B cell (primary cell): ENCODE measurements at places on chromosomes 1 and 21. TPM values are rescaled to one million over a fixed set of nuclear protein-coding genes. Genes with fewer than 3 reads are reported as not detected.
A peak's percentile ranks its signal among the peaks of the same experiment; 100 is the strongest.

DNA sequence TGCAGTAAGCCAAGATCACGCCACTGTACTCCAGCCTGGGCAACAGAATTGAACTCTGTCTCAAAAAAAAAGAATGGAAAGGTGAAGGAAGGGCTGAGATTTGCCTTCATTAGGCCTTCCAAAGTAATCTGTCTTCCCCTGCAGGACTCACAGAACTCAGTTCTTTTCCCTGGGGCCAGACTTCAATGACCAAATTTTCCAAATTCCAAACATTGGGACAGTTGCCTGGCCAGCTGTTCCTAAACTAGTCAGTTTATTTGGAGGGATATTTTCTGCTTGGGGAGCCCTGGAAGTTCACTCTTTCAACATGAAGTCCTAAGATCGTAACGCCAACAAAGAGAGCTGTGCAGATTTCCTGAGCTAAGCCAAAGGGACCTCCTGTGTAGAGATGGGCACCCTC is 5.4 kb upstream of the DEDD start:
- no peaks in the 10 kb centered on the region for H3K27me3 ChIP-seq
- H3K4me1 ChIP-seq: peaks cover 11% of the 10 kb centered on the region
- H3K27ac ChIP-seq: no peak overlapping the region
- no peak for DNase-seq
- no peaks in the 10 kb centered on the region for H3K36me3 ChIP-seq

DNA sequence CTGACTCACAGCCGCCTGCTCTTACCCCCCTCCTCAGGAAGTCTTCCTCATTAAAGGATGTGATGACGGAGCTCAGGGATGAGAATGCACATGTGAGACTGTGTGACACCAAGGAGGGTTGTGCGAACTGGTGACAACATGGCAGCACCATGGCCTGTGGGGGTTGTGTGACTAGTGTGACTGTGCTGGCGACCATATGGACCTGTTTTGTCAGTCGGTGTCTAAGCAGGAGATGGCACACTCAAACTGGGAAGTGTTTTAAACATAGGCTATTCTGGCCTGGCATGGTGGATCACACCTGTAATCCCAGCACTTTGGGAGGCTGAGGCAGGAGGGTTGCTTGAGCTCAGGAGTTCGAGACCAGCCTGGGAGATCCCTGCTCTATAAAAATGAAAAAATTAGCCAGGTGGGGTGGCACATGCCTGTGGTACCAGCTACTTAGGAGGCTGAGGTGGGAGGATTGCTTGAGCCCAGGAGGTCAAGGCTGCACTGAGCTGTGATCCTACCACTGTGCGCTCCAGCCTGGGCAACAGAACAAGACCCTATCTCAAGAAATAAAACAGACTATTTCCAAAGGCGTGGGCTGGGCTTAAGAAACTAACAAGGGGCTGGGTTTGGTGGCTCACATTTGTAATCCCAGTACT is 7.4 kb downstream of the TRNP1 start:
- peaks cover 21% of the 10 kb centered on the region for H3K4me1 ChIP-seq
- no peak overlapping the region for H3K27ac ChIP-seq
- no peak for DNase-seq
- no peaks in the 10 kb centered on the region for H3K36me3 ChIP-seq
- H3K27me3 ChIP-seq: peaks cover 8% of the 10 kb centered on the region
- no peak overlapping the region for H3K4me3 ChIP-seq

GRCh38 chr1:182217967-182218366 is 156.5 kb upstream of the ZNF648 start:
- DNase-seq: no peak
- H3K4me1 ChIP-seq: no peaks in the 10 kb centered on the region
- no peak overlapping the region for H3K27ac ChIP-seq
- no peak overlapping the region for H3K4me3 ChIP-seq
- H3K27me3 ChIP-seq: no peaks in the 10 kb centered on the region
- H3K36me3 ChIP-seq: no peaks in the 10 kb centered on the region

DNA sequence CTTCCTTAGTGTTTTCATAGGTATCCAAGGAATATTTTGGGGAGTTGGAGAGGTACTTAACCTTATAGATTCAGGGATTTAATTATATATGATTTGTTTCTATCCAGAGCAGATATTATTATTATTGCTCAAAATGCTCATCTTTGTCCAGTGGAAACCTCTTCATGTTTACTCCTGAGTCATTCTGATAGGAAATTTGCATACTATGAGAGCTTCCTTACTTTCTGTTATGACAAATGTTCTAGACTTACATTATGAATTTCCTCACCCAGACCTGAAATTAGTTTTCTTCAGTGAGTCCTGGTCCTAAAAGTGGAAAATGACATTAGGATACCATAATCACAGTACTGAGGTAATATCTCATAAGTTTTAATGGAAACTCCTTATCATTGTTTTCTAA is 57.5 kb upstream of the PLPPR5 start:
- no peak overlapping the region for H3K4me3 ChIP-seq
- no peaks in the 10 kb centered on the region for H3K27me3 ChIP-seq
- no peak overlapping the region for H3K27ac ChIP-seq
- no peaks in the 10 kb centered on the region for H3K4me1 ChIP-seq

DNA sequence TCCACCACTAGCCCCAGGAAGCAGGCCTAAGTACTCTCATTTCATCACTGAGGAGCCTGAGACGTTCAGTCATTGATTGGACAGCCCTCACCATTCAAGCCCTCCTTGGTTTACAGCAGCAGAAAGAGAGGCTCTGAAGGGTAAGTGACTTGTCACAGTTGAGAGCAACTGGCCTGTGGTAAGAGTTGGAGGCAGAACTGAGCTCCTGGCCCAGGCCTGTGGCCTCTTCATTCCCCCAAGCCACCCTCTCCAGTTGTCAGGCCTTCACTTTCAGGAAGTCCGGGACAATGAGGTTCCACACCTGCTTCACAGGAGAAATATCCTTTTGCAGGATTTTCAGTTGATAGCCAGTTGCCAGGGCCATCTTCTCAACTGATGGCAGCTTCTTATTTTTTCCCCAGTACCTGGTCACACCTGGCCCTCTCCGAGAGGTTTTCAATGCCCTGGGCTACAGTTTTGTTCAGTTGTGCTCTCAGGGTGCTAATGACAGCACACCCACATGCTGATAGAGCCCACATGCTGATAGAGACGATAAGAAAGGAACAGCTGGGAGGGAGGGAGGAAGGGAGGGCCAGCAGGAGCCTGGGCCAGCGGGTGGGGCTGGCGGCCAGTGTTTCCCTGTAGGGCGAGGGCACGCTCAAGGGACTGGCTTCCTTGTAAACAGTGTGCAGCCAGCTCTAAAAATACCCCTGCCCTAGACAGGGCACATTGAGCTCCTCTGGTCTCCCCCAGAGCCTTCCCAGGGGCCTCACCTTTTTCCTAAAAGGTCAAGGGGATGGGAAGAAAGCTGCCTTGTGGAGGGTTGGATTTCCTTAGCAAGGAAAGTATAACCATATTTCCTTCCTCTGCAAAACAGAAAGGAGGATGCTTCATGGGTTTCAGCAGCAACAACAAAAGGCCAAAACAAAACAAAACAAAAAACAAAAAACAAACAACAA is 112.7 kb upstream of the JUN start:
- no peaks in the 10 kb centered on the region for H3K27me3 ChIP-seq
- no peak overlapping the region for H3K27ac ChIP-seq
- peaks cover 10% of the 10 kb centered on the region for H3K4me1 ChIP-seq
- H3K4me3 ChIP-seq: no peak overlapping the region
- H3K36me3 ChIP-seq: no peaks in the 10 kb centered on the region

- H3K36me3 ChIP-seq: no peaks in the 10 kb centered on the region
- H3K4me3 ChIP-seq: no peak overlapping the region
- H3K27me3 ChIP-seq: peaks cover 21% of the 10 kb centered on the region
- DNase-seq: no peak
- H3K27ac ChIP-seq: no peak overlapping the region
These were observed 24.1 kb upstream of the EGLN1 start for GRCh38 chr1:231446138-231446537.

DNA sequence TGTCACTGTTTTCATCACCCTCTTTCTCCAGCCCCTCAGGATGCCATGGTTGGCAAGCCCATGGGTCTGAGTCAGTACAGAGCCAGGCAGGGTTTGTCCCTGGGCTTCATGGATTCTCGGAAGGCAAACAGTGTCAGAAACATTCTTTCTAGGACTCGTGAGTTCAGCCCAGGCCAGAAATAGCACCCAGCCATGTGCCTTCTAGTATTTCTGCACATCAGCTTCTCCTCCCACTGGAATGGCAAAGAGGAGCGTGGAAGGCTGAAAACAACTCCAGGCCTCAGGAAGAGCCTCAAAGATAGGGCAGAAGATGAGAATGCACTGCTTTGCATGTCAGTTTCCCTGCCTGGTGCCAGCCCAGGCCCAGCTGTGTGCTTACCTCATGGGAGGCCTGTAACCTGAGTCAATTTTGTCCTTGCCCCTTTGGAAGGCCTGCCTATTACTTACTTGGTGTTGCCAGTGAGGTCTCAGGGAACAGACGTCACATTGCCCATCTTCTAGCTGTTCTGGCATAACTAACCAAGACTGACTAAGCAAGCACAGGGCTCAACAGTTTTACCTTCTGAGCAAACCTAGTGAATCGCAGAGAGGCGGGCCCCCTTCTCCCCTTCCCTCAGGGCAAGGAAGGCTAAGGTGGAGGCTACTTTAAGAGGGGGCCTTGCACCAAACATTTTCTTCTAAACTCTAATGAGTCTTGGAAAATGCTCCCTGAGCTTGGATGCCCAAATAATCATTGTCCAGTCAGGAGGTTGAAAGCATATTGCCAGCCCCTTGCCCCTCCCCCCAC is 42.4 kb downstream of the GLUL start:
- H3K4me3 ChIP-seq: no peak overlapping the region
- no peaks in the 10 kb centered on the region for H3K27me3 ChIP-seq
- H3K4me1 ChIP-seq: no peaks in the 10 kb centered on the region
- DNase-seq: no peak
- H3K27ac ChIP-seq: no peak overlapping the region
- H3K36me3 ChIP-seq: no peaks in the 10 kb centered on the region

- no peak for DNase-seq
- no peak overlapping the region for H3K4me3 ChIP-seq
- peak overlapping the region; percentile 43 for H3K27ac ChIP-seq
- H3K27me3 ChIP-seq: no peaks in the 10 kb centered on the region
These were observed 56.8 kb downstream of the ZBTB17 start for GRCh38 chr1:15918962-15919715.

Gene SPRR3
- total RNA-seq: not detected in 2 replicates

Gene ALPL
- 12.2 and 13.7 TPM in 2 replicates for total RNA-seq

Gene COL16A1
- not detected in 2 replicates for total RNA-seq

- H3K36me3 ChIP-seq: no peaks in the 10 kb centered on the region
- H3K4me3 ChIP-seq: no peak overlapping the region
- no peak overlapping the region for H3K27ac ChIP-seq
- H3K4me1 ChIP-seq: peaks cover 2% of the 10 kb centered on the region
These were observed 1.4 kb downstream of the DAB1 start for GRCh38 chr1:57422271-57423134.

GRCh38 chr1:178465011-178465410 is 31.8 kb downstream of the CLEC20A start:
- H3K27ac ChIP-seq: no peak overlapping the region
- H3K36me3 ChIP-seq: no peaks in the 10 kb centered on the region
- no peak for DNase-seq
- H3K27me3 ChIP-seq: no peaks in the 10 kb centered on the region

- no peaks in the 10 kb centered on the region for H3K27me3 ChIP-seq
- no peak overlapping the region for H3K4me3 ChIP-seq
- no peak for DNase-seq
These were observed 87.5 kb downstream of the RGL1 start for GRCh38 chr1:183892351-183892793.

- no peaks in the 10 kb centered on the region for H3K36me3 ChIP-seq
- H3K4me3 ChIP-seq: no peak overlapping the region
- no peak overlapping the region for H3K27ac ChIP-seq
- no peak for DNase-seq
- H3K4me1 ChIP-seq: no peaks in the 10 kb centered on the region
- no peaks in the 10 kb centered on the region for H3K27me3 ChIP-seq
These were observed 31.9 kb upstream of the SLC19A1 start for GRCh38 chr21:45574081-45574501.

- peaks cover 15% of the 10 kb centered on the region for H3K36me3 ChIP-seq
- peaks cover 15% of the 10 kb centered on the region for H3K4me1 ChIP-seq
- DNase-seq: no peak
- peak overlapping the region; percentile 61 for H3K27ac ChIP-seq
- H3K4me3 ChIP-seq: peak overlapping the region; percentile 97
- H3K27me3 ChIP-seq: no peaks in the 10 kb centered on the region
These were observed 672 bp downstream of the DHDDS start for GRCh38 chr1:26432793-26433192.

DNA sequence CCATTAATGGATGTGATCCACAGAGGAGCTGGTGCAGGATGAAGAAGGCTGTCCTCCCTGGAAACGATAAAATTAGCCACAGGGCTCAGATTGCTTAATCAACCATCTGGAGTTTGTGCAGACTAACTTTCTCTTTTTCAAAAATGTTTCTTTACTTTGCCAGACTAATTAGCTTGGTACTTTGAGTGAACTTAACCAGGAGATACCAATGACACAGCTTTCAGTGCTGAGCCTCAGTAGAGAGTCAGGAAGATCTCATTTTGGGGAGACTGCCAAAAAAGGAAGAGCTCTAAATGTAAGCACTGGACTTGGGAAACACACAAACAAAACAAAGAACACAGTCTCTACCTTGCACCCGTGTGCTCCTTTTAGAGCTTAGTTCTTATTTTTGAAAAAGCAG is 248.1 kb upstream of the DEPDC1 start:
- no peaks in the 10 kb centered on the region for H3K27me3 ChIP-seq
- no peak overlapping the region for H3K27ac ChIP-seq
- H3K36me3 ChIP-seq: no peaks in the 10 kb centered on the region
- DNase-seq: no peak
- H3K4me3 ChIP-seq: no peak overlapping the region
- no peaks in the 10 kb centered on the region for H3K4me1 ChIP-seq

DNA sequence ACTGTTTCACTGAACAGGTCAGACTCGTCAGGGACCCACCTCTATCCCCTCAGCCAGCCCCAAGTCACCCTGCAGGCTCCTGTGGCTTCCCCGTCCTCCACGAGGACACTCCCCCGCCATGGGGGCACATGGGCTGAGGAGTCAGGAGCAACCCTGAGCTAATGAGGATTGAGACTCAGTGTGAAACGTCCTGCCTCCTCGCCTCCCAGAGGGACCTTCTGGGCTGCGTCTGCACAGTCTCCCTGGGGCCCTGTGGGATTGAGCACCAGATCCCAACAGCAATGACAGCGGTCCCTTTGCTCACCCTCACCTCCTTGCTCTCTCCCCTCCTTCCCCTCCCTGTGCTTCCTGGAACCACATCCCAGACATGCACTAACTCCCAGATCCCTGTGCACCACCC is 18.9 kb upstream of the SLC25A33 start:
- no peaks in the 10 kb centered on the region for H3K4me1 ChIP-seq
- no peaks in the 10 kb centered on the region for H3K36me3 ChIP-seq
- no peak overlapping the region for H3K4me3 ChIP-seq
- H3K27me3 ChIP-seq: no peaks in the 10 kb centered on the region

Gene HFM1
- total RNA-seq: 0.51 TPM in 1 of 2 replicates, not detected in the other

Gene BARHL2
- total RNA-seq: not detected in 2 replicates

Gene OR11L1
- total RNA-seq: not detected in 2 replicates

GRCh38 chr1:234924450-234925355 is 203.9 kb downstream of the TOMM20 start:
- DNase-seq: peak; percentile 30
- H3K4me1 ChIP-seq: peaks cover 28% of the 10 kb centered on the region
- H3K27ac ChIP-seq: no peak overlapping the region
- no peaks in the 10 kb centered on the region for H3K36me3 ChIP-seq
- H3K4me3 ChIP-seq: no peak overlapping the region
- no peaks in the 10 kb centered on the region for H3K27me3 ChIP-seq

- no peak overlapping the region for H3K4me3 ChIP-seq
- no peaks in the 10 kb centered on the region for H3K27me3 ChIP-seq
- H3K36me3 ChIP-seq: no peaks in the 10 kb centered on the region
- no peak overlapping the region for H3K27ac ChIP-seq
- no peak for DNase-seq
These were observed 526.9 kb downstream of the NPHP4 start for GRCh38 chr1:5465281-5465711.

Gene OR6K3
- not detected in 2 replicates for total RNA-seq

- H3K4me3 ChIP-seq: no peak overlapping the region
- H3K27ac ChIP-seq: no peak overlapping the region
- H3K4me1 ChIP-seq: no peaks in the 10 kb centered on the region
- H3K27me3 ChIP-seq: no peaks in the 10 kb centered on the region
These were observed 61.3 kb downstream of the B3GALNT2 start for GRCh38 chr1:235442788-235443429.
